ENCODE measurements at places on chromosomes 7 and 10. TPM values are rescaled to one million over a fixed set of nuclear protein-coding genes. Genes with fewer than 3 reads are reported as not detected.

DNA sequence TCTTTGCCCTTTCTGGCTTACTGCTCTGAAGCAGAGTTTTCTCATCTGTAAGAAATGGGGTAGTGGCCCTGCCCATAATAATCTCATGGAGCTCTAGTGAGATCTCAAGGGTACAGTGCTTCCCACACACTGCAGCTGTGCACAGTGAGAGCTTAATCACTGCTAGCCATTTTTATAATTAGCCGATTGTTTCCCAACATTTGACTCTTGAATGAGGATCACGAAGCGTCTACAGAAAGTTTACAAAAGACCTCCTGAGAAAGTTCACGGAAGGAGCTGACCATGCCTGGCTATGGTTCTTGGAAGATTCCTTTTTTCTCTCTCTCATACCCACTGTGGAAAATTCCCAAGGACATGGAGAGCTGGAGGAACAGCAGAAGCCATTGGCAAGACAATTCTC lies 70.4 kb downstream of the FAM171A1 start:
- DNase-seq, result no peak

DNA sequence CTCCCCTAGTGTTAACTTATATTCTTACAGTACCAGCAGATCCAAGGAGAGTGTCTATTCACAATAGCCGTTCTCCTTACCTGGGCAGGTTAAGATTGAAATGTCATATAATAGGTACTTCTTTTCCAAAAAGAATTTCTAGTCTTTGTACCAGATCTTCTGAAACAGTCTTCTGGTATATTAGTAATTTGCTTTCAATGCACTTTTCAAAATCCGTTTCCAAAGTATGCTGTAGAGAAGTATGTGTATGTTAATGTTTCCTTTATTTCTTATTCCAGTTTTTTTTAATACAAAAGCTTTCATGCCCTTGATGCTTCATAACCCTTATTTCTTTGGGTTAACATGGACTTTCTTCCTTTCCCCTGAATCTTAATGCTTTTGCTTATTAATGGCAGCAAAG lies 188.2 kb downstream of the MLLT10 start:
- no peak for DNase-seq

The SLC29A4 gene
- total RNA-seq, result 0.40 TPM

The FOXP2 gene
- total RNA-seq, result not detected

DNA sequence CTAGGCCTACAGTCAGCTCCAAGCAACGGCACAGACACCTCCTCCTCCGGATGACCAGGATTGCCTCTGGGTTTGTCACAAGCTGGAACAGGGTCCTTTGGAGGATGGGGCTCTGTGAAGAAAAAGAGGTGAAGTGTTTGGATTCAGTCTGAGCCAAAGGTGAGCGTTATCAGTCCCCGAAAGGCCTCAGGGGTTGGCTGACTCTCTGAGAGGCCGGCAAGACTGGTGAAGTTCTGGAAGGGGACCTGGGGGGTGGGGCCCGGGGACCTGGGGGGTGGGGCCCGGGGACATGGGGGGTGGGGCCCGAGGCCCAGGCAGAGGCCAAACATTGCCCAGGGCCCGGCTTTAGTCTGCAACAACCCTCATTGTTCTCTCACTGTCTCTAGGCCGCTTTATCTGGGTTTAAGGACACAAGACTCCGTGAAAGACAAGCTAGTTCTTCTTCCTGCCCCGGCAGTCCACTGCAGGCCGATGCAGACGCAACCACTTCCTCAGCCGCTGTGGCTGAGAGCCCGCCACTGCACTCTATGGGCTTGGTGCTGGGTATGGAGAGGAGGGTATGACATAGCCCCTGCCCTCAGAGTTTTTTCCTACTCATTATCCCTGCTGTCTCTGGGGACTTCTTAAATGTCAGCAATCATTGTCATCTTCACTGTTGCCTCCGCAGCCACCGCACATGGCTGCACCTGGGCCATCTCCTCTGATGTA lies 27.4 kb upstream of the PSAP start:
- no peak for DNase-seq

The GIMAP1 gene
- total RNA-seq, result 23.9 TPM

- no peak for DNase-seq
Observed at GRCh38 chr10:89576022-89576421, 40.6 kb upstream of the SLC16A12 start.

- no peak for DNase-seq
Observed at GRCh38 chr10:78904196-78904595, 164.6 kb upstream of the ZMIZ1 start.

GRCh38 chr10:115398026-115398425 lies 304.9 kb downstream of the ATRNL1 start:
- no peak for DNase-seq

- no peak for DNase-seq
Observed at GRCh38 chr10:106185951-106186350, 978.6 kb downstream of the SORCS1 start.
